Urothelium cell line (cell line): ENCODE measurements at places on chromosomes 12 and 14.

DNA sequence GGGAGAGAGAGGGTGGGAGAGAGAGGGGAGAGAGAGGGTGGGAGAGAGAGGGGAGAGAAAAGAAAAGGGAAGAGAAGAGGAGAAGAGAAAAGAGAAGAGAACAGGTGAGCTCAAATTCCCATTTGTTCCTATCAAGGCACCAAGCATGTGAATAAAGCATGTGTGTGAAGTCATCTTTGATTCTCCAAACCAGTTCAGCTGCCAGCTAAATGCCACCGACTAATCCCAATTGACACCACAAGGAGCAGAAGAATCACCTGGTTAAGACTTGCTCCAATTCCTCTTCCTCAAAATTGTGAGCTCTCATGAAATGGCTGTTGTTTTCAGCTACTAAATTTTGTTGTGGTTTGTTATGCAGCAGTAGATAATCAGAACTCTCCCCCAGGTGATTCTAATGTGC is 188.9 kb downstream of the TMX1 start:
- DNase-seq, result no peak

GRCh38 chr12:23964812-23965211 is 15.3 kb upstream of the SOX5 start:
- no peak for DNase-seq

DNA sequence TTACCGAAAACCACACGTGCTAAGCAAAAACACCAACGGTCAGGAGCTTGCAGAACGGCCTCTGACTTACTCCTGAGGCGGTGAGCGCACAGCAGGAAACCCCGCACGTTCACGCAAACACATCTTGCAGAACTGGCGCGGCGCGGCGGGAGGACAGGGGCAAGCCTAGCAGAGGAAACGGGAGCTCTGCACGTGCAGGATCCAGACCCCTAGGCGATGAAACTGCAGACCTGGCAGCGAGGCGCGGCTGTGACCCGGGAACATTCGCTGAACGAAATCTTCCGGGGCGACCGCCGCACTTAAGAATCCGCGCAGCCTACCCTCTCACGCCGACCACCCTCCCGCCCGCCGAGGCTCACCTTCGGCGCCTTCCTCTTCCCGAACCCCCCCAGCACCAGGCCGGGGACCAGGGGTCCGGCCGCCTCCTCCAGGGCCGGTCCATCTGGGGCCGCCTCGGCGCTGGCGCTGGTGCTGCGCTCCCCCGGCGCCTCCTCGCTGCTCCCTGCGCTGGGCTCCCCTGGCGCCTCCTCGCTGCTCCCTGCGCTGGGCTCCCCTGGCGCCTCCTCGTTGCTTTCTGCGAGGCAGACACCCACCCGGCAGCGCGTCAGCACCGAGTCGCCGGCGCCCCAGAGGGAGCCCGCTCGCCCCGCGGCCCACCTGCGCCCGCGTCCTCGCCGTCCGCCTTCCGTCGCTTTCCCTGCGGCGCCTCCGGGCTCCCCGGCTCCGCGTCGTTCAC is 615 bp downstream of the DDX51 start:
- peak; percentile 29 for DNase-seq

DNA sequence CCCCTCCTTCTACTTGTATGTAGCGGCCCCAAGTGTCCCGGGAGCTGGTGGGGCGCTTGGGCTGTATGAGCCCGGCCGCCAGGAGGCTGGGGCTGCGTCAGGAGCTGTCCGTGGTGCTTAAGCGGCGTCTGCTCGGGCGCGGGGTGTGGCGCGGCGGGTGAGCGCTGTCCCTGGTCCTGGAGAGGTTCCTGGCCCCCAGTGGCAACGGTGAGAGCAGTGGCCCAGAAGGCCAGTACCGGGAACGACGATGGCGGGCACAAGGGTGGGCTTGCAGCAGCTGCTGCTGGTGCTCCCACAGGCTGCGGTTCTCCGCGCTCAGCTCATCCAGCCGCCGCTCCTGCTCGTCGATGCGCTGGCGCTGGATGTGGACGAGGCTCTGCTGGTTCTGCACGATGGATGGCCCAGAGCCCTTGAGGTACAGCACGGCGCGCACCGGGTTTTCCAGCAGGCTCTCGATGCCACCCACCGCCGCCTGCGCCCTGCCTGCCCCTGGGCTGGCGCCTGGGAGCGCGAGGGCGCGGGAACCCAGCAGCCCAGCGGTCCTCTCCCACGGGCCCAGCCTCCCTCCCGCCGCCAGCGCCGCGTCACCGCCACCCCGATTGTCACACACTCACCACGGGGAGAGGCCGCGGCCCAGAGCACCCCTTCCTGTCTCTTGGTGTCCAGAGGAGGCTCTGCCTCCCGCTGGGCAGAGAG is 41.9 kb upstream of the FKBP4 start:
- peak; percentile 88 for DNase-seq

GRCh38 chr12:30278401-30278800 is 417.3 kb downstream of the IPO8 start:
- DNase-seq, result no peak

- no peak for DNase-seq
Measured at GRCh38 chr14:95123891-95124579, 33.3 kb downstream of the DICER1 start.

GRCh38 chr14:103679351-103679750 is 35.9 kb downstream of the XRCC3 start:
- DNase-seq, result no peak

DNA sequence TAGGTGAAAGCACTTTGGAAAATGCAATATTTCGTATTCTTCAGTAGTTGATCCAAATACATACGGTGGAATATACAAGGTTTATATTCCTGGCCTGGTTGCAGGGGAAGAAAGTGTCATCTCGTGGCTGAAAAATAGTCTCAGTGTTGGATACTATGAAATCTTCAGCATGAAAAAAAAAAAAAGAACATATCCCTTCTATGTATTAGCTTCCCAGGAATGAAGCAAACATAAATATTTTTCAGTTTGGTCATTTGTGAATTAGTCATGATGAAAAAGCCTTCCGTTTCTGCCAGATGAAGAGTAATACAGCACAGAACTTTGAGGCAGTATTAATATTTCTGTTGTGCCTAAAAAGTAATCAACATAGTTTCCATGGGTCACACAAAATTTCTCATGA is 36.7 kb downstream of the FLRT2 start:
- peak; percentile 35 for DNase-seq

DNA sequence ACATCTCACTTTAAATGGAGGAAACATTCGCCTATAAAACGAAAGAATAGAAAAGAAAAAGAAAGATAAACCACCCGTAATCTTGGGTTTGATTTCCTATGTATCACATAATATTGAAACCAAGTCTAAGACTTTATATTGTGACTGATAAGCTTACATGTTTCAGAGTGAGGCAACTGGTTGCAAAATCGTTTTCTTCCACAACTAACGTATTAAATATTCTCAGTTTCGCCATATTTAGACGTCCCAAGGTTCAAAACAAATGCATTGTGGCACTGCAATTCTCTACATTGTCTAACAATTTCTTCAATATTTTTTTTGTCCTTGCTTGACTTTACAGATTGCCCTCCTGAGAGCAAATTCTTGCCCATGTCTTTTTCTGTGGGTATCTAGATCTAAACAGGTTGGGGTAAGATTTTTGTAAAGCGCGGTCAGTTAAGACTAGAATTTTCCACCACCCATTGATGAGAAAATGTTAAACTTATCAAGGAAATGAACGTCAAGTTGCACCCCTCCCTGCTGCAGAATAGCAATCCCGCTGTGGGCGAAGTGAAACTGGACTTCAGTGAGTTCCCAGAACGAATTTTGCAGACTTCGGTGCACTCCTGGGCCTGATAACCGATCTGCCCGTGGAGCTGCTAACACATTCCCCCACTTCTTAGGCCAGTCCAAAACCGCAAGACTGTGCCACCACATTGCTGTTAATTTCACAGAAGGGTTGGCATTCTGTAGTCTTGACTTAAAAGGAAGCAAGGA is 2.7 kb downstream of the TBX3 start:
- DNase-seq, result no peak

DNA sequence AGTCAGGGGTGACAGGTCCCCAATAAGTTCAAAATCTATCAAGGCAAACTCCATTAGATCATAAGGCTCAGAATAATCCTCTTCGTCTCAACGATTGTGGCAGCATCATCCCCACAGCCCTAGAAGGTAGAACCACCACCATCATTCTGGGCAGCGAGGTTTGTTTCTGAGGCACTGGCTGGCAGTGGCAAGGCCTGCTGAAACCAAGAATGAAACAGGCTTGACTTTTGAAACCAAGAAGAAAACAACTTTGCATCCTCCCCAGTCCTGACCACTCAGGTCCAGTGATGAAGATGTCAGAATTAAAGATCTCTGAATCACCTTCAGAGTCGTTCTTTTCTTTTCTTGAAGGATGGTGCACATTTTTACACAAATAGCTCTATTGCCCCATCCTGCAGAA is 152.6 kb upstream of the SYT1 start:
- DNase-seq, result no peak

DNA sequence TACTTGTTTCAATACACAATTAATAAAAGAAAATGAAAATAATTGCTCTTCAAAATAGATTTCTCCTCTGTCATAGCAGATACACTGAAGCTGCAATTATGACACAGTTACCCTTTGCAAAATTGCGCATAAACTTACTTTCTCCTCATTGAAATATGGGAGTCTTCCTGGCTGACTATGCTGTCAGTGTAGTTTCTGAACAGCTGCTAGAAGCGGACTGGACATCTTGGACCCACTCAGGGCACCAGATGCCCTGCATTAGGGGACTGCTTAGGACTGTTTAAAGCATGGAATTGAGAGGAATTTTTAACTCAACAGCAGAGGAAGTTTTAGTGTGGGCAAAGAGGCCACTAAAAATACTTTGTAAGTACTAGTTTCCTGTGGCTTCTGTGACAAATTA is 454.9 kb downstream of the ATP23 start:
- no peak for DNase-seq

GRCh38 chr12:76786986-76787385 is 23.1 kb downstream of the ZDHHC17 start:
- no peak for DNase-seq

DNA sequence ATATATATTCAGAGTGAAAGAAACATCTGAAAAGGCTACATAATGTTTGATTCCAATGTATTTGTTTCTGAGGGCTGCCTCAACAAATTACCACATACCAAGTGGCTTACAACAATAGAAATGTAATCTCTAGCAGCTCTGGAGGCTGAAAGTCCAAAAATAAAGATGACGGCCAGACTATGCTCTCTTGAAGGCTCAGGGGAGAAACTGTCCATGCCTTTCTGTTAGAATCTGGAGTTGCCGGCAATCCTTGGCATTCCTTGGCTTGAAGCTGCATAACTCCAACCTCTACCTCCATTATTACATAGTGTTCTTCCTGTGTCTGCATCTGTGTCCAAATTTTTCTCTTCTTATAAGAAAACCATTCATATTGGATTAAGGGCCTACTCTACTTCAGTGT is 68.1 kb upstream of the PLEKHG7 start:
- no peak for DNase-seq

GRCh38 chr12:53498235-53498630 is 1.0 kb downstream of the MAP3K12 start:
- DNase-seq, result no peak

GRCh38 chr12:103495469-103496456 is at the start of gene C12orf42:
Gene C12orf42 (minus strand): TSS chr12:103495968. CDS start chr12:103478426, 17,542 bp downstream.
- DNase-seq, result peak; percentile 43

- DNase-seq, result peak; percentile 67
Measured at GRCh38 chr14:24080888-24081738, 9.8 kb downstream of the CPNE6 start.

DNA sequence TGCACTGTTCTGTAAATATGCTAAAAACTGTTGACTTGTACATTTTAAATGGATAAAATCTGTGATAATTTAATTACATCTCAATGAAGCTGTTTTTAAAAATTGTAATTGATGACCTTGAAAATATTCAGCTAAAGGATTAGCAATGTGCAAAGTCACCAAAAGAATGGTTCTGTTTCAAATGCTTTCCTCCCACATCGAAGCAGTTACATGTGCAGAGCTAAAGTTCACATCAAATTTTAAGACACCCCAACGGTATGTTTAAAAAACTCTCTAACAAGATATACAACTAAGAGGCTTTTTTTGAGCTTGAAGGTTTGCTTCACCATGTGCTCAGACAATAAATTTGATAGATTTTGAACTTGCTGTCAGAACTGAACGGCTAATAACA is 114.6 kb upstream of the KRAS start:
- DNase-seq, result no peak

GRCh38 chr14:30838351-30838750 is 36.0 kb upstream of the COCH start:
- DNase-seq, result no peak

DNA sequence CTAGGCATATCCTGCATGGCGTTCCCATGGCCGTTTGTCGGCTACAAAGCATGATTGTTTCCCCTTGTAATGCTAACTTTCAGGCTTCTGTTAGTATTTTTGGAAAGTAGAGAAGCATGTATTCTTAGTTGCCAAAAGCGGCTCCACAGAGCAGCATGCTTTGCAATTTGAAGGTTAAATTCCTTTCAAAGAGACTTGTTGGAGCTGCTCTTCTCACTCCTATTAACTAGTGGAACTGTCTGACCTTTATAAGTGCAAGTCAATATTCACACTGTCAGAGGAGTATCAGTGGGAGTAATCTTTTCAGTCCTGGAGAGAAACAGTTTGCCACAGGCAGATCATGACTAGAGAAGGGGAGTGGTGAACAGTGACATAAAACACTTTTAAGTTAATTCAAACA is 656.1 kb upstream of the NOVA1 start:
- no peak for DNase-seq

DNA sequence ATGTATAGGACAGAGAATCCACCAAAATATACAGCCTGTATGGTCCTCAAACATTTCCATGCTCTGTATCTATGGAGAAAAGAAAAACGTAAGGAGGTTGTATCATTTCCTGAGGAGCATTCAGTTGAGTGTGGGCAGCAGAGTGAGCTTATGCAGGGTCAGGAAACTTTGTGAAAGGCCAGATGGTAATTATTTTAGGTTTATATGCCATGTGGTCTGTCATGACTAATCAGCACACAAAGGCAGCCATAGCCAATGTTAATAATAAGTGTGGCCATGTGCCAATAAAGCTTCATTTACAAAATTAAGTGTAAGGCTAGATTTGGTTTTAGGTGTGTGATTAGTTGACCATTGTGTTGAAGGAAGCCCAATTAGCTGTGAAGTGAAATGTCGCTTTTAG is 33.2 kb upstream of the A2M start:
- no peak for DNase-seq

- no peak for DNase-seq
Measured at GRCh38 chr14:25485381-25485780, 435.4 kb upstream of the STXBP6 start.

- DNase-seq, result no peak
Measured at GRCh38 chr14:54946500-54946899, 43.9 kb upstream of the GCH1 start.

GRCh38 chr12:109445191-109445609 is 31.9 kb downstream of the KCTD10 start:
- no peak for DNase-seq

- no peak for DNase-seq
Measured at GRCh38 chr12:70648831-70649230, 11.6 kb upstream of the PTPRB start.

- no peak for DNase-seq
Measured at GRCh38 chr12:96810477-96810876, 96.6 kb upstream of the NEDD1 start.

GRCh38 chr14:74065746-74066575 is 18.3 kb downstream of the ALDH6A1 start:
- DNase-seq, result no peak
